ENCODE measurements at places on chromosomes 5 and 9.

GRCh38 chr5:135246923-135247795, 151.9 kb downstream of the MACROH2A1 start:
- no peak for DNase-seq

DNA sequence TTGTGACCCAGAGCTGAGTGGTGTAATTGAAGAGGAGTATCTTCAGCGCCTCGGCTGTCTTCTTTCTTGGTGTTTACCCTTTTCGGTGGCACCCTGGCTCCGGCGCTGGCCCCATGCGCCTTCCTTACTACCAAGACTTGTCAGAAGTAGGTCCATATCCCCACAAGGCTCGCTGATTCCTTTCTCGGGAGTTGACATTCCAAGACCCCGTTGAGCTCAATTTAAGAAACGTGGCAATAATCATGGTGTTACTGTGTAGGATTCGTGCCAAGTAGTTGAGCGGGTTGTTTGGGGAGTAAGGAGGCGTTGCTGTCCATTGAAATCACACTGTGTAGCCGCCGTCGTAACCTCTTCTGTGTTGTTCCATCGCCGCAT, 795 bp downstream of the NDUFAF2 start:
- DNase-seq: no peak

- no peak for DNase-seq
Measured at GRCh38 chr9:89491694-89492093, 6.2 kb downstream of the SEMA4D start.

DNA sequence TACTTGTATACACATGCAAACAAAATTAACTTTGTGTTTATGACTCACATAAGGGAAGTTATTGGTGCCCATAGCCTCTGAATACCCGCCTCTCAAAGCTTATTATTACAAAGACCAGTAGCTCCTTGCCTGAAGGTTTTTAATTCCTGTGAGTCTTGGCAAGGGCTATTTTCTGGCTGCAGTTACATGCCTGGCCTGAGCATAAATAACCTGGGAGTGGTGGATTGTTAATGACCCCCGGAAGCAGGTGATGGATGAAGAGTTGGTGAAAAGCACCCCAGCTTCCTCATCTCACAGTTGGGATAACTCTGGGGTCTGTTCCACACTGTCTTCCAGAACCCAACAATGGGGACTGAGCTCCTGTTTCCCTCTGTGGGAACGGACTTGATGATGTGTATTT, 594.5 kb downstream of the PDE4D start:
- DNase-seq: no peak

- DNase-seq: no peak
Measured at GRCh38 chr9:81585191-81585763, 104.1 kb downstream of the TLE1 start.

- DNase-seq: no peak
Measured at GRCh38 chr5:126456217-126456820, 33.1 kb downstream of the GRAMD2B start.

DNA sequence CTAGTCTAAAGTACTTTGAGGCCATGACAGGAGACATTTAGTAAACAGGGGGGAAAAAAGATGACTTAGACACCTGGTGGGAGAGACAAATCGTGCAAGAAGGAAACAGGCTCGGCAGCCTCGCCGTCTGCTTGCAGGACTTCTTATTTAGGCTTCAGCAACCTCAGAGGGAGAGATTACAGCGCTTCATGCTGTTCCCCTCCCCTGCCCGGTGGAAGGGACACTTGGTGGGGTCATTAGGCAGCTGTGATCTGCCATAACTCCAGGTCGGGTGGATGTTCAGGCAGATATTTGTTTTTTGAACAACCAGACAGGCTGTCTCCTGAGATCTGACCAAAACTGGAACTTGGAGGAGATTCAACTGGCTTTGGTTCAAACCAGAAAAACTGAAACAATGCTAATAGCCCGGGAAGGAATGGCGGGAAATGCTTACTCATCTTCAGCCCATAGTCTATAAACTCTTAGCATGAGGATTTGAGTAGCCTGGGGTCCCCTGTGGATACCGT, 38.1 kb upstream of the CD180 start:
- DNase-seq: no peak

DNA sequence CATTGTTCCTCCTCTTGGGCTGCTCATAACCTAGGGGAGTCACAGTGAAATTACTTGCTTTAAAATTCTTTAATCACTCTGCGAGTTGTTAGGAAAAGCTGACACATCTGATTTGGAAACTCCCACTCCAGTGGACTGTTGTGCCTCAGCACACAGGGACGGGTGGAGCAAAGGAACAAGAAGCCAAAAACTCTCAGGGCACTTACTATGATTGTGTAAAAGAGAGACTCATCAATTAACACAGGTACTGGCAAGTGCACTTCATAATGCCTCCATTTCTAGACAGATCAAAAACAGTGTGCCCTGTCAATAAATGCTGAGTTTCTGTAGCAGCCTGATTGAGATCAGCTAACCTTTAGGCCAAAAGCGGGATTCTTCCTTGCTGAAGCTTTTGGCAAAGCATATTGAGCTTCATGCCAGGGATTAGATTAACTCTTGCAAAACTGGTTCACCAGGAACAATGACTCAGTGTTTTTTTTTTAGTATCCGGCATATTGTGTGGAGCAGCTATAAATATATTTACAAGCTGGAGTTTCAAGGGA, 55.9 kb downstream of the TMC1 start:
- no peak for DNase-seq

DNA sequence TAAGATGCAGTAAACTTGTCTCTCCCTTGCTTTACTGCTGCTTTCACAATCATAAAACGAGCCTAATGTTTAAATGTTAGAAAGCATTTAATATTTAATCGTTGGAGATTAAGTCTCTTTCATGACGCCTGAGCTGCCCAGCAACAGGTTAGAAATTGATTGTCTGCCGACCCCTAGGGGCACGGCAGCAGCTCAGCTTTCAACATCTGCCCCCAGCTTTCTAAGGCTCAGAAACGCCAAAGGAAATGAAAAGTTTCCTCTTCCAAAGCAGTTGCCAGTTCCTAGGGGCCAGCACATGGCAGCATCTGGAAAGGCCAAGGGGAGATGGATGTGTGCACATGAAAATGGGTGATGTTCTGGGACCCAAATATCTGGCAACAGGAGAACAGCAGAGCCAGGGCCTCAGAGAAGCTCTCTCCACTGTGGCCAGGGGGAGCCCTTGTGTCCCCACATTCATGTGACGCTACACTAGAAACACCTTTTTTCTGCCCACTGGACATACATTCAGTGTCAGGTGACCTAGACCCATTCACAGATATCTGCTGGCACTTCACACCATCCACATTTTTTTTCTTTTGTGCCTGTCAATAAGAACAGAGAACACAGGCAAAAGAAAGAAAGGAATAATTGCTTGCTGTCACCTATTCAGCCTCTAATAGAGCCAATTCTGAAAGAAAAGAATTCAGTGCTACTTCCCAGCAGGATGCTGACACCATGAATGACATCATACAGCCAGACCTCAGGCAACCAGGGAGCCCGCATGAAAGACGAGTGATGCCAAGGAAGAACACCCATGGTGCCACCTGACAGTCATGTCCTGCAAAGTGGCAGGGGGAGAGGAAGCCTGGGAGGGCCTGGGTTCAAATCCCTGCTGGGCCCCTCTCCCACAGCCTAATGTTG, 205.0 kb upstream of the TAS2R1 start:
- DNase-seq: no peak

DNA sequence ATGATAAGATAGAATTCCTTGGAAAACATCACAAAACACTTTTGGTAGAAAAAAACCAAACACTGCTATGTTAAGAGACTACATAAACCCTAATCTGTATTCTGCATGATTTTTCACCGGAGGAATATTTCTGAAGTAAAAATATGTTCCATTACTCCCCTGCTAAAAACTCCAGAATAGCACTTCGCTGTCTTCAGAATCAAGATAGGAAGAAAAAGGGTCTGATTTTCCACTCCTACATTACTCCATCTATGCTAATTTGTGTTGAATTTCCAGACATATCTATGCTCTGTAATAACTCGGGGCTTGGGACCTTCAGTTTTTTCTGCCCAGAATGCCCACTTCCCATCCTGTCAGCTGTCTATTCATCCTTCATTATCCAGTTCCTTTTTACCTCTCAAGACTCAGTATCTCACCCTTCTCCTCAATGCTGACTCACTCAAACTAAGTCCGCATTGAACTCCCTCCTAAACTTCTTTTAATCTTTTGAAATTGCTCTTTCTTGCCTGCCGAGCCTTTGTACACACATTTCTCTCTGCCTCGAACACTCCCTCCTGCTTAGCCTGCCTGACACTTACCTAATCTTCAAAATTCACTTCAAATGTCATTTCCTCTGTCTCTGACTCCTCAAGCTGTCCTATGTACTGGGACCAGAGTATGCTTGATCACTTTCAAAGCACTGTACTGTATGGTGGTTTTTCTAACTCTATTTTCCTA, 171.0 kb downstream of the ARRDC3 start:
- no peak for DNase-seq

DNA sequence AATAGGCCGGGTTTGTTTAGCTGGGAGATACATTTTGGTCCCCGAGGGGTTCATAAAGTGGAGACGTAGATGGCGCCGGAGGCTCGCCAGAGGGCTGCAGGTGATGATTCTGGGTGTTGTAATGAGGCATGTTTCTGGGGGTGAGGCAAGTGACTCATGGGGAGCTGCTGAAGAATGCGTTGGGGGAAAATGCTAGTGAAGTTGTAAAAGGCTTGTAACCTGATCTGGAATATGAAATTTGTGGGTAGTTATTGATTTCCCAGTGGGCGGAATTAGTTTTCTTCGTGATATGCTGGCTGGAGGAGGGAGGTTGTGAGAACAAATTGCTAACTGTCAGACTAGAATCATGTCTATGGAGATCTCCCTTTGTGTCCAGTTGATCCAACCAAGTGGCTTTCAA, 158.3 kb downstream of the DOCK2 start:
- DNase-seq: no peak

- DNase-seq: no peak
Measured at GRCh38 chr9:108743416-108743815, 112.4 kb downstream of the ACTL7B start.

- DNase-seq: no peak
Measured at GRCh38 chr5:91048073-91048472, 335.0 kb downstream of the ARRDC3 start.

GRCh38 chr5:32165597-32165996, 8.5 kb downstream of the GOLPH3 start:
- DNase-seq: no peak
